Keratinocyte (primary cell): ENCODE measurements at places on chromosomes 5 and 9.

DNA sequence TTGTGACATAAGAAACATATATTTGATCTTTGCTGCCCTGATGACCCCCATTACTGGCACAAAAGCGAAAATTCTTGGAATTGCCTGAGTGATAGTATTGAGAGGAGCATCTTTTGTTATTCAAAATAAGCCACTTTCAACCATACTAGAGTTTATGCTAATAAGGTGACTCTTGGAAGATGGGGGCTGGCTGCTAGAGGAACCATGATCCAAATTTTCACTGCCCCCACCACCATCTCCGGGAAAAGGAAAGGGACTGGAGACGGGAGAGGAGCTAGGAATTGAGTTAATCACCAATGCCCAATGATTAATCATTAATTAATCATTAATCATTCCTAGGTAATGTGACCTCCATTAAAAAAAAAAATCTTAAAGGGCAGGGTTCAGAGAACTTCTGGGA lies 25.6 kb downstream of the FBXW11 start:
- no peak for DNase-seq

- no peak for DNase-seq
These were observed 49.4 kb downstream of the ASTN2 start for GRCh38 chr9:117365438-117365837.

DNA sequence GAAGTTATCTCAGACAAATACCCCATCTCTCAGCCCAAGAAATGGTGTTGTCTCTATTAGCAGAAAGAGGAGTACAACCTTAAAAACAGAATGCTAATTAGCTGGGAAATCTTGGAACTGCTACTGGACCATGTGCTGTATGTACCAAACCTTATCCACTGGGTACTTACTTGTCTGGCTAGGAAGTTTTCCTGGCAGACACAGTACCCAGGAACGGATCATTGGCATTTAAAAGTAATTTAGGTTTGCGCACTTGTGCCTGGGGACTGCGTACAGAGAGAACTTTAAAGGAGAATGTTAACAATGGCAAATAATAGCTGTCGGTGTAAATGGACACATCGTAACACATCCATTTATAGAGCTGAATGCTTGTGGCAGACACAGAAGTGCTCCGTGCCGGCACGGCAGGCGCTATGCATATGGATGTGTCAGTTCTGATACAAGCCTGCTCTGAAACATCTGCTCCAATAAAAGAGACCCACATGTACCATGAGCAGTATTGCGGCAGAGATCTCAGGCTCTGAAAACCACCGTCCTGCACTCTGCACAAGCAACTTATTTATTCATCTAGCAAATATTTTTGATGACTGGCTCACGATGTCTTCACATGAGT lies 290.6 kb upstream of the PANK3 start:
- no peak for DNase-seq

GRCh38 chr9:137052998-137053943 lies 590 bp downstream of the ENTPD2 start:
- DNase-seq = no peak

DNA sequence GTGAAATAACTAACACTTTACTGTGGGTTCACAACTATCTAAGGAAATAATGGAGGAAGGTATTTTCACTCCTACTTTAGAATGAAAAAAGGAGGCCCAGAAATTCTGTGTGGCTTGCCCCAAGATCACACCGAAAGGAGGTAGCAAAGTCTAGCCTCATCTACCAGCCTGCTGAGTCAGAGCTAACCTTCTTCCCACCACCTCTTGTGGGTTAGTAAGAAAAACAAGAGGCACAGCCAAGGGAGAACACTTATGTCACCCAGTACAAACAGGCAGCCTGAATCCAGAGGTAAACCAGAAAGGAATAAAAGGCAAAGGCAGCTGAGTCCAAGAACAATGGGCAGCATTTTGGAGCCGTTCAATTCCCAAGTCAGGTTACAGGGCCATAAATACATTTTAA lies 91.9 kb upstream of the RASEF start:
- no peak for DNase-seq

GRCh38 chr5:130705368-130705767 lies 459.7 kb downstream of the HINT1 start:
- DNase-seq = no peak

DNA sequence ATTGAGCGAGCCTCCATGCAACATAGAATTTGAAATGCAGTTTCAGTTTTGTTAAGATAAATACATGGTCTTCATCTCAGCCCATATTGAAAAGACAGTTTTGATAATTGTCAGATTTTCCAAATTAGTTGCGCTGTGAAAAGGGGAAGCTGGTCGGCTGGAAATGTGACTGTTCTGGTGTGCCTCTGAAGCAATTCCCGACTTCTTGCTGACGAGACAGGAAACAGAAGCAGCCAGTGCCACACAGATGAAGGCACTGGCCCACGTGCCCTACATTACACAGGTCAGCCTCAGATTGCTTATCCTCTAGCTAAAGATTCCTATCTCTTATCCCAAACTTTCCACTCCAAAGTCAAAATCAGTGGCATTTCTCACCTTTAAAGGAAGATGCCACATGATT lies 214.1 kb upstream of the TLE4 start:
- no peak for DNase-seq

- no peak for DNase-seq
These were observed 56.0 kb upstream of the ZNF354A start for GRCh38 chr5:178786417-178786816.

DNA sequence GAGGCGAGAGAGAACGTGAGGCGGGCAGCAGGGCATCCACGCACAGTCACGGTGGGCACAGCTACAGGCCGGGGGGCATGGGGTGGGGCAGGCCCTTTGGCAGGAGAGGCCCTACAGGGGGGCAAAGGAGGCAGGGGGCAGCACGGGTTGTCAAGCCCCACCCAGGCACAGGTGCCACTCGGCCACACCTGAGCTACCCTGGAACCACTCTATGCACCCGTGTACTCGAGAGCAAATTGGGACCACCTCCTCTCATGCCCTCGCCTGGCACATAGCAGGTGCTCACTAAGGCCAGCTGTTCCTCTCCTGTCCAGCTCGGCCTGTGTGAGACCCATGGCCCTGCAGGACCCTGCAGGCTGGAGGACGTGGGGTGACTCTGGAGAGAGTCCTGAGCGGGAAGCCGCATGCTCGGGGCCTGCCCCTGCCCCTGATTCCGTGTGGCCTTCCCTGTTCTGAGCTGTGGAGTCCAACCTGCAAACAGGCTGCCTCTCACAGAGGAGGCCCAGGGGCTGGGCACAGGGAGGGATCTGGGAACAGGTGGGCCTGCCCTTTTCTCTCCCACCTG lies 31.4 kb upstream of the SARDH start:
- no peak for DNase-seq

GRCh38 chr5:10622810-10623209 lies 58.9 kb downstream of the ANKRD33B start:
- DNase-seq = no peak
